ENCODE measurements at places on chromosomes 6 and 20.
A peak's percentile ranks its signal among the peaks of the same experiment; 100 is the strongest.

DNA sequence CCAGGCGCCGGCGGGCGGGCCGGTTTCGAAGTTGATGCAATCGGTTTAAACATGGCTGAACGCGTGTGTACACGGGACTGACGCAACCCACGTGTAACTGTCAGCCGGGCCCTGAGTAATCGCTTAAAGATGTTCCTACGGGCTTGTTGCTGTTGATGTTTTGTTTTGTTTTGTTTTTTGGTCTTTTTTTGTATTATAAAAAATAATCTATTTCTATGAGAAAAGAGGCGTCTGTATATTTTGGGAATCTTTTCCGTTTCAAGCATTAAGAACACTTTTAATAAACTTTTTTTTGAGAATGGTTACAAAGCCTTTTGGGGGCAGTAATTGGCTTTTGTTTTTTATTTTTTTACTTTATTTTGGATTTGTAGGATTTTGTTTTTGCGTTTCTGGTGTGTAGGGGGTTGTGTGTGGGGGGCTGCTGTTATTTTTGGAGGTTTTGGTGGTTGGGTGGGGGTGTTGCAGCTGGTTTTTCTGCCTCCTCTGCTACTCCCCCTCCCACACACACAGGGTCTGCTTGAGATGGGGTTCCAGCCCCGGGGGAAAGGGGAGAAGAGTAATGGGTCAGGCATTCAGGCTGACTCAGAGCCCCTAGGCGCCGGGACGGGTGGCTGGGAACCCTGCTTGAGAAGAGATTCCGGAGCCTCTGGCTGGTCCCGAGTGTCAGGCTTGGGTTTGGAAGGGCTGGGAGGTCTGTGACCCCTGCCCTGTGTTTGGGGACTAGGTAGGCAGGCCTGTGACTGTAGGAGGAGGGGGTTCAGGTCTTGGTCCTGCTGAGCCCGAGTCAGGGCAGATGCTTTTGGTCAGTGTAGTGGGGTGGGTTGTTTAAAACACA is 2.0 kb downstream of the CEBPB start:
- peak; percentile 36 for DNase-seq

DNA sequence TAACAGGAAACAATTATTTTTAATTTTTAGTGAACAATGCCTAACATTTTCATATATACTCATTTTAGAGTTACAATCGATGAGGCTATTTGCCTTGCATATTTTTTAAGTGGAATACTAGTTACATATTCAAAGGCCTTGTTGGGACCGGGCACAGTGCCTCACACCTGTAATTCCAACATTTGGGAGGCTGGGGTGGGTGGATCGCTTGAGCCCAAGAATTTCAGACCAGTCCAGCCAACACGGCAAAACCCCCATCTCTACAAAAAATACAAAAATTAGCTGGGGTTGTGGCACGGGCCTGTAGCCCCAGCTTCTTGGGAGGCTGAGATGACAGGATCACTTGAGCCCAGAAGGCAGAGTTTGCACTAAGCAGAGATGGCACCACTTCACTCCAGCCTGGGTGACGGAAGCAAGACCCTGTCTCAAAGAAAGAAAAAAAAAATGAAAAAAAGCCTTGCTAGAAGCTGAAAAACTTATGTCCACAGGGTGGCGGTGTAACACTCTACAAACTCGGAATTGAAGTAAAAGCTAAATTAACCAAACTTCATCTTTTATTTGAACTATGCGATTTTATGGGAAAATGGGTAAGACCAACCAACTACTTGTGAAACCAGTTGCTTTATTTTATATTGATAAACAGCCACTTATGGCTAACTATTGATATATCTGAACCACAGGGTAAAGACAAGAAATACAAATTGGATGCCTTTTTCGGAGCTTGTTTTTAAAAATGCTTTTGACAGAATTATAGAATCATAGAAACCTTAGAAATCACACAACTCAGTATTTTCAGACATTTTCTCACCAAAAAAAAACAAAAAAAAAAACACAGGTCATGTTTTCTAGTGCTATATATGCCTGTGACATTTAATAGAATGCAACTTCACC is 24.1 kb upstream of the ROS1 start:
- peak; percentile 72 for DNase-seq

- DNase-seq: no peak
Measured at GRCh38 chr20:48092596-48093280, 307.5 kb upstream of the SULF2 start.

DNA sequence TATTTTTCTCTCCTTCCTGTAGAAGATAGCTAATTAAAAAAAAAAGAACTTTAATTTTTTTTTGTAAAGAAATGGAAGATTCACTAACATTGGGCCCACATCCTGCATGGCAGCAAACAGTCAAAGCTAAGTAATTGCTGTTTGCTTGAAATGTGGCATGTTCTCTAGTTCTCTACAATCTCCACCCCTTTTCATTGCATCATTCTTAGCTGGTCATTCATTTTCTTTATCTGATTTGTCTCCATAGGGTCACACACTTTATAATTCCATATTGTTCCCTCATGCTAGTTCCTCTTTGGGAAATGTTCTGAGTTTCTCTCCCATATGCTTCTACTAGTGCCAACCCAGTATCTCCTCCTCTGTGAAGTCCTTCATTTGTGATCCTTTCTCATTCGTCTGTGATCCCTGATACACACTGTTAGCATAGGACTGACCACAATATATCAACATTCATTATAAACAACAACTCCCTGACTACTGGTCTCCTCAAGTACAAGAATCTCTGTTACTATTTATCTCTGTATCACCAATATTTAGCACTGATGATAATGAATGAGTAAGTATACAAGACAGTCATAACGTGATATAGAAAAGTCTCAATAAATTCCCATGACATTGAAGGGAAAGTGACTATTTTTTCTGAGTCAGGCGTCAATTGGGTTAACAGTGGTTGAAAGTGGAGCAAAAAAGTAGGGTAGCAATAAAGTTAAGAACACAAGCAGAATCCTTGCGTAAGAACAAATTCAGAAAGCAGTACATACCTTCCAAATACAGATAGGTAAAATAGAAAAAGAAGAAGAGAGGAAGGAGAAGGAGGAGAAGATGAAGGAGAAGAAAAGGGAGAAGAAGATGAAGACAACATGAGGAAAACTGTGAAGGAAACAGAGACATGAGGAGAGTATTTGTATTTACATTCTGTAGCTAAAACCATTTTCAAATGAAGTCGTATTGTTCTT is 33.2 kb upstream of the MYB start:
- DNase-seq: no peak

- DNase-seq: peak; percentile 27
Measured at GRCh38 chr6:139776041-139776440, 401.6 kb upstream of the CITED2 start.

Data from G401 (cell line).